ENCODE measurements at places on chromosomes 16 and 17.

GRCh38 chr16:4697848-4698291, 4.5 kb downstream of the NUDT16L1 start:
- H3K4me1 ChIP-seq, result peaks cover 15% of the 10 kb centered on the region
- H3K27ac ChIP-seq, result no peak overlapping the region
- ATAC-seq, result no peak
- no peaks in the 10 kb centered on the region for H3K27me3 ChIP-seq

GRCh38 chr17:17264430-17264829, 16.6 kb downstream of the COPS3 start:
- H3K27me3 ChIP-seq, result no peaks in the 10 kb centered on the region
- no peaks in the 10 kb centered on the region for H3K4me1 ChIP-seq
- no peak for ATAC-seq
- no peak overlapping the region for H3K27ac ChIP-seq
- no peak overlapping the region for H3K4me3 ChIP-seq

DNA sequence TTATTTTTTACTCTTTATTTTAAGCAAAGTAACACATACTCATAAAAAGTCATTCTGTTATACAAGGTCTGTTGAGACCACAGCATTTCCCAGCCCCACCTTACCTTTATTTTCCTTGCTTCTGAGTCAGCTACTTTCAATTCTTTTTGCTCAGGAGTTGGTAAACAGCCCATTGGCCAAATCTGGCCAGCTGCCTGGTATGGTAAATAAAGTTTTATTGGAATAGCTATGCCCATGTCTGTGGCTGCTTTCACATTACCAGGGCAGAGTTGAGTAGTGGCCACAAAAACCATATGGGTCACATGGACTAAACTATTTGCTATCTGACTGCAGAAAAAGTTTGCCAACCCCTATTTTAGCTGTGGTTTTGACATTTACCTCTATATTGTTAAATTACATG, 3.4 kb upstream of the NSRP1 start:
- H3K4me1 ChIP-seq, result peaks cover 6% of the 10 kb centered on the region
- H3K27me3 ChIP-seq, result no peaks in the 10 kb centered on the region
- H3K4me3 ChIP-seq, result no peak overlapping the region
- H3K27ac ChIP-seq, result no peak overlapping the region
- peak; percentile 34 for ATAC-seq

GRCh38 chr16:79012671-79013434, 587.7 kb downstream of the MAF start:
- H3K4me1 ChIP-seq, result peaks cover 24% of the 10 kb centered on the region
- peak overlapping the region; percentile 5 for H3K27ac ChIP-seq
- peak; percentile 93 for ATAC-seq

DNA sequence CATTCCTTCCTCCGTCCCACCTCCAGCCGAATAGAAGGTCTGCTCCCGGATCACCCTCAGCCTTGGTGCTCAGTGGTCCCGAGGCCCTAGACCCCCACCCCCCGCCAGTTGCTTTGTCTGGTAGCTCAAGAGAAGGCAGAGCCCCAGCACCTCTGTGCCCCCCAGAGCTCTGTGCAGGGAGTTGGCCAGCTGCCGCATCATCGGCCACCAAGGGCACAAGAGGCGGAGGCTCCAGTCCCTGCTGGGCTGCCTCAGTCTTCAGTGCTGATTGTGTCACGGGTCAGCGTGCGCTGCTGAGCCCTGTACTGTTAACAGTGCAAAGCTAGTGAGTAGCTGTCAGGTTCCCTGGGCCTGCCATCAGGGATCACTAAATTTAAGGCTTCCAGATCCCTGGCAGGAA, 22.2 kb upstream of the DRG2 start:
- H3K27ac ChIP-seq, result no peak overlapping the region
- H3K27me3 ChIP-seq, result no peaks in the 10 kb centered on the region
- H3K36me3 ChIP-seq, result peaks cover 33% of the 10 kb centered on the region
- ATAC-seq, result no peak

DNA sequence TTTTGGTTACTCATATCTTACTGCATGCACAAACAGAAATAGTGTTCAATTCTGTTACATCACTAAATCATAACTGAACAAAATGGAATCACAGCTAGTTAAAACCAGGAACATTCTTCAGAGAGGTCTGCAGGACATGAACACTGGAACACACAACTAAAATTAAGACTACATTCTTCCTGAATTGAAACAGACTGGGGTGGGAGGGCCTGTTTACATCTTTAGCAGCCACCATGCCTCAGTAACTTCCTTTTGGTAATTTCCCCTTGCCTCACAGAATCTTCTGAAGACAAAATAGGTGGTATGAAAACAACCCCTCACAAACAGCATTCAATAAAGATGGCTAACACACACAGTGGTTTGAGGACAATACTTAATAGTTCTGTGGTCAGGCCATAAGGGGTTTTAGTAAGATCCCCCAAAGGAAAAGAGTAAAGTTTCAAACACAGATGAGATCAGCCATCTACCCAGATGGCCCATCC, 6.5 kb downstream of the MARF1 start:
- peaks cover 60% of the 10 kb centered on the region for H3K36me3 ChIP-seq
- H3K27ac ChIP-seq, result peak overlapping the region; percentile 99
- H3K27me3 ChIP-seq, result no peaks in the 10 kb centered on the region
- H3K4me1 ChIP-seq, result peaks cover 95% of the 10 kb centered on the region
- H3K4me3 ChIP-seq, result peak overlapping the region; percentile 69
- ATAC-seq, result peak; percentile 78

- H3K4me1 ChIP-seq, result no peaks in the 10 kb centered on the region
- no peak overlapping the region for H3K4me3 ChIP-seq
- H3K36me3 ChIP-seq, result no peaks in the 10 kb centered on the region
Measured at GRCh38 chr16:63415014-63415413, 1378.8 kb upstream of the CDH8 start.

- H3K4me1 ChIP-seq, result peaks cover 39% of the 10 kb centered on the region
- no peaks in the 10 kb centered on the region for H3K27me3 ChIP-seq
- ATAC-seq, result peak; percentile 5
- peak overlapping the region; percentile 93 for H3K4me3 ChIP-seq
- peaks cover 12% of the 10 kb centered on the region for H3K36me3 ChIP-seq
Measured at GRCh38 chr17:81519284-81520020, 6.9 kb upstream of the ACTG1 start.

- no peak for ATAC-seq
- no peak overlapping the region for H3K4me3 ChIP-seq
- H3K27me3 ChIP-seq, result no peaks in the 10 kb centered on the region
- no peak overlapping the region for H3K27ac ChIP-seq
Measured at GRCh38 chr16:53740476-53740875, 36.5 kb downstream of the FTO start.

DNA sequence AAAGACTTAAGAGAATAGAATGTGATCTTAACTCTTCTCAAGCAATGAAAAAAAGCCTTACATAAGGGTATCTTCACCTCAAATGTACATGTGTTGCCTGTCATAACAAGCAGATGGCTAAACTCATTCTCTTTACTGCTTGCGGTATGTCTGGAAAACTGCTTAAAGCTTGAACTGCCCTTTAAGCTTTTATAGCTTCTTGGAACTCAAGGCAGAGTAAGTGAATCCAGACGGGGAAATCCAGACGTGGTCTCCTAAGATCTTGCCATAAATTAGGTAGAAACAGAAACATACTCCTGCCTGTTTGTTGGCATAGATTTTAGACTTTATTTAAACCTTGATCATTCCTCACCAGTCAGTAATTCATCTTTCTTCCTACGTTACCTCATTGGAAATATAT, 19.6 kb downstream of the CLUAP1 start:
- H3K27ac ChIP-seq, result no peak overlapping the region
- H3K27me3 ChIP-seq, result no peaks in the 10 kb centered on the region
- no peak for ATAC-seq
- no peaks in the 10 kb centered on the region for H3K4me1 ChIP-seq
- no peak overlapping the region for H3K4me3 ChIP-seq

DNA sequence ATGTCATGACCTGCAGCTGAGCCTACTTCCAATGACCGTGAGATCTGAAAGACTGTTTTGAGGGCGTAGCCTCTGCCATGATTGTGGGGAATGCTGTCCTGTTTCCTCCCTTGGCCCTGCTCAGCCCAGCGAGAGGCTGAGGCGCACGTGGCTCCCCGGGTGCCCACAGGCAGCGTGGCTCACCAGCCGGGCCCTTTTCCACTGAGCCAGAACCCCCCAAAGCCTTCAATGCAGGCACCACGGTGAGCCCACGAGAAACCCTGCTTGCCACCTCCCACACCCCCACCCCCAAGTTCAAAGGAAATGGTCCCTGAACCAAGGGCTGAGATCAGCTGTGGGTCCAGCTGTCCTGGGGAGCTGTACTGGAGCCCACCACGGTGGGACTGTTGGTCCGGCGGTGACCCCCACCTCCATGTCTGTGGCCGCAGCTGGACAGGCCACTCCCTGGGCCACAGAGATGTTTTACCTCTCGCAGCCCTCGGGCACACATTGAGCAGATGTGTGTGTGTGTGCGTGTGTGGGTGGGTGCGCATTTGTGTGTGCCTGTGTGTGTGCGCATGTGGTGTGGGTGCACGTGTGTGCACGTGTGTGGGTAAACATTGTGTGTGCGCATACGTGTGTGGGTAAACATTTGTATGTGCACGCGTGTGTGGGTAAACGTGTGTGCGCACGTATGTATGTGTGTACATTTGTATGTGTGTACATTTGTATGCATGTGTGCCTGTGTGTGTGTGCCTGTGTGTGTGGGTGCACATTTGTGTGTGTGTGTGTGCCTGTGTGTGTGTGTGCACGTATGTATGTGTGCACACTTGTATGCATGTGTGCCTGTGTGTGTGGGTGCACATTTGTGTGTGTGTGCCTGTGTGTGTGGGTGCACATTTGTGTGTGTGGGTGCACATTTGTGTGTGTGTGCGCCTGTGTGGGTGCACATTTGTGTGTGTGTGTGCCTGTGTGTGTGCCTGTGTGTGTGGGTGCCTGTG, 5.0 kb upstream of the MC1R start:
- H3K36me3 ChIP-seq, result peaks cover 40% of the 10 kb centered on the region
- no peak overlapping the region for H3K4me3 ChIP-seq
- peaks cover 33% of the 10 kb centered on the region for H3K4me1 ChIP-seq
- H3K27ac ChIP-seq, result no peak overlapping the region
- peaks cover 5% of the 10 kb centered on the region for H3K27me3 ChIP-seq

DNA sequence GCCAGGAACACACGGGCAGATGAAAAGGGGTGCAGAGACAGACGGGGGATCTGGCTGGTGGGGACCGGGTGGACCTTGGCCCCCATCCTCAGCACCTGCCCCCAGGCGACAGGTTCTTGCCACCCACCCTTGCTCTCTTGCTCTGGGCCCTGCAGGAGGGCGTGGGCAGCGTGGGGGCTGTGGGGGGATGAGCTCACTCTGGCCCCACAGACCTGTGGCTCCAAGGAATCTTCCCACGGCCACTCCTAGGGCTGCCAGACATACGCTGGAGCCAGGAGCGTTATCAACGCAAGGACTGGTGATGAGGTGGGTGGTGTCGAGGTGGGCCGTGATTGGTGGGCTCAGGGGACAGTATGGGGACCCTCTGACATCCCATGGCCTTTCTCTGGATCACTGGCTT, 6.3 kb downstream of the CTRB1 start:
- H3K4me3 ChIP-seq, result no peak overlapping the region
- no peaks in the 10 kb centered on the region for H3K36me3 ChIP-seq
- H3K4me1 ChIP-seq, result peaks cover 8% of the 10 kb centered on the region
- peaks cover 70% of the 10 kb centered on the region for H3K27me3 ChIP-seq
- no peak for ATAC-seq
- no peak overlapping the region for H3K27ac ChIP-seq

DNA sequence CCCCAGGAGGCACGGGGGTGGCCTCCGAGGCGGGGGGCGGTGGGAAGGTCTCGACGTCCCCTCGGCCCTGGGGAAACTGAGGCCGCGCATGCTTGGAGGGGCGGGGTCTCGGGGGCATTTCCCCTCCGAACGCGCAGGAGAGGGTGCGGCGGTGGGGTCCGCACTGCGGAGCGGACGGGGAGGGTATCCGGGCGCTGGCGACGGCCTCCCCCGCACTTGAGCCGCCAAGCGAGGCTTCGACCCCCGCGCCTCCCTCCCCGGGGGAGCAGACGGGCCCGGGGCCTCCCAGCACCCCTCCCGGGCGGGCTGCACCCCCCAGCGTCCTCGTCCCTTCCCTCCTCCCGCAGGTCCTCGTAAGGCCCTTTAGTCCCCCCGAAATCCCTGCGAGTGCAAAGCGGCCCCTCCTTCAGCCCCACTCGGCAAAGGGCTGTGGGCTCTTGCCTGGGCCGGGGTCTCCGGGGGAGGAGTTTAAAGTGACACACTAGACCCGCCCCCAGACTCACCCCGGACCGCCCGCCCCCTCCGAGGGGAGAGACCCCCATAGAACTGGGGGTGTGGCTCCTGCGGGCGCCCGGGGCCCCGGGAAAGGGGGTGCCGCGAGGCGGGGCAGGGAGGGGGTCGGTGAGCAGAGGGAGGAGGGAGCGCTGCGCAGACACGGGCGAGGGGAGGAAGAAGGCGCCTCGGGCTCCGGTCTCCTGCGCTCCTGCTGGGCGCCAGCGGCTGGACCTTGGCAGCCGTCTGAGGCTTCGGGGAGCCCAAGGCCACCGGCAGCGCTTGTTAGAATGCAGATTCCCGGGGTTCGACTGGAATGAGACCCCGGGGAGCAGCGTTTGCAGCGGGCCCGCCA, 632 bp downstream of the BAIAP3 start:
- H3K36me3 ChIP-seq, result no peaks in the 10 kb centered on the region
- peak overlapping the region; percentile 58 for H3K4me3 ChIP-seq
- H3K27me3 ChIP-seq, result peaks cover 18% of the 10 kb centered on the region
- ATAC-seq, result no peak

DNA sequence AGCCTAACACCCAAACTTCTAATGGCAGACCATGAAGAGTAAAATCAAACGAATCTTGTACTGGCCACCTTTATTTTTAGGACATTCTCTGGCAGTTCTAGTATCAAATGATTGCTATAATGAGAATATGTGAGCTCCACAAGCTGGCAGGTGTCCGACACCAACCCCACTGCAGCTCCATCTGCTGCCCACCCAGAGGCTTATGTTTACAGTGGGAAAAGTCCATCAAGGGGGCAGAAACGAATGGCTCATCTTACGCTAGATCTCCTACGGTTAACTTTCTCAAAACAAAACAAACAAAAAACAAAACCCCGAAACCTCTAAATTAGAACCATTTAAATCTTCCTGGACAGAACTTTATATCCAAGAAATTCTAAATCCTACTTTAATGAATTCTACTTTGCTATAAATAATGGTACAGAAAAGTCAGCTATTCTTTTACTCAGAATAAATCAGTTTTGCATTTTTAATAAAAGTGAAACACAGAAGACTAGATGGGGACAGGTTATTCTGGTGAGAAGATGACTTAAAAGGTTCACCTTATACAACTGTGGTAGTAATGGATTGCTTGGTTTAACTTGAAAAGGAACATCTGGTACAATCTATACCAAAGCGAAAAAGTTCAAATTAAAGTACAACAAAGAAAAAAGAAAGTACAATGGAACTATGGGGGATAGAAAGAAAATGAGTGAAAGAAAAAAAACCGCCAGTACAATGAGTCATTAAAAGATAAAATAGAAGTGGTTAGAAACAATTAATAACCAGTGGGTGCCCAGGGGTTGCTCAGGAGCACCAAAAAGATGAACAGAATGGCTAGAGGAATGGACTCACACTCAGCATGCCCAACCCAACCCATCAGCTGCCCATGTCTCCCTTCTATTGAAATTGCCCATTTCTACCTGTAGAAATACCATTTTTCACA, 40.2 kb downstream of the GRB2 start:
- ATAC-seq, result no peak
- peaks cover 97% of the 10 kb centered on the region for H3K4me1 ChIP-seq
- peak overlapping the region; percentile 2 for H3K27ac ChIP-seq
- H3K36me3 ChIP-seq, result peaks cover 20% of the 10 kb centered on the region
- H3K4me3 ChIP-seq, result peak overlapping the region; percentile 26

Data from stimulated activated memory B cell treated with anti-CD40 and anti-IgM and Interleukin-4, amounts not matched to agents 10 μg/mL and 1 μg/mL and 100 μg/mL, for 72 hours (primary cell).